ENCODE measurements at places on chromosomes 13 and 19.

- no peak for DNase-seq
These were observed 573 bp upstream of the STARD13 start for GRCh38 chr13:33286128-33286527.

DNA sequence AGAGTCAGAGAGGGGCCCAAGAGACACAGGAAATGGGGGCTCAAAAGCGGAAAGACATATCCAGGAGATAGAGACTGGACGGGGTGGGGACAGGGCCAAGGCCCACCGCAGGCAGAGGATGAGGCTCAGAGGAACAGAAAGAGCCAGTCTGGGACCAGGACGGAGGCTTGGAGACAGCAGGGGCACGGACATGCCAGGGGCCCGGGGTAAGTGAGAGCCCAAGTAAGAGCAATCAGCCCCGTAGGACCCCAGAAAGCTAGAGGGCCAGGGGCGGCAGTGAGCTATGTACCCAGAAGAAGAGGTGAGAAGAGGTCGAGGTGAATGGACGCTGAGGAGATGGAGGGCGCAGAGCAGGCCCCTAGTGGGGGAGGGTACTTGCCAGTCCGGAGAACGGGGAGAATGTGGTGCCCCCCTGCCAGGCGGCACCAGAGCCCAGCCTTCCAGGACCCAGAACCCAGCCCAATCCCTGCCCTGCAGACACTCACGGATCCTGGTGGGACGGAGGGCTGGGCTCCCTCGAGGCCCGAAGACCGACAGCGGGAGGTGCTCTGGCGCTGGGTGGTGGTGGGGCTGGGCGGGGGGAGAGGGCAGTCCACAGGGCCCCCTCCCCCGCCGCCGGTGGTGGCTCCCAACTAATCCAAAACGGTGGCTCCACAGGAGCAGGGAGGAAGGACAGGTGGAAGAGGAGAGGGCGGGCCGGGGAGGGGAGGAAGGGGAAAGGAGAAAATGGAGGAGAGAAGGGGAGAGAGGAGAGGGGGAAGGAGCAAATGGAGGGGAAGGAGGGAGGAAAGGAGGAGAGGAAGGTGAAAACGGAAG lies 1.0 kb downstream of the GRIK5 start:
- DNase-seq, result no peak

DNA sequence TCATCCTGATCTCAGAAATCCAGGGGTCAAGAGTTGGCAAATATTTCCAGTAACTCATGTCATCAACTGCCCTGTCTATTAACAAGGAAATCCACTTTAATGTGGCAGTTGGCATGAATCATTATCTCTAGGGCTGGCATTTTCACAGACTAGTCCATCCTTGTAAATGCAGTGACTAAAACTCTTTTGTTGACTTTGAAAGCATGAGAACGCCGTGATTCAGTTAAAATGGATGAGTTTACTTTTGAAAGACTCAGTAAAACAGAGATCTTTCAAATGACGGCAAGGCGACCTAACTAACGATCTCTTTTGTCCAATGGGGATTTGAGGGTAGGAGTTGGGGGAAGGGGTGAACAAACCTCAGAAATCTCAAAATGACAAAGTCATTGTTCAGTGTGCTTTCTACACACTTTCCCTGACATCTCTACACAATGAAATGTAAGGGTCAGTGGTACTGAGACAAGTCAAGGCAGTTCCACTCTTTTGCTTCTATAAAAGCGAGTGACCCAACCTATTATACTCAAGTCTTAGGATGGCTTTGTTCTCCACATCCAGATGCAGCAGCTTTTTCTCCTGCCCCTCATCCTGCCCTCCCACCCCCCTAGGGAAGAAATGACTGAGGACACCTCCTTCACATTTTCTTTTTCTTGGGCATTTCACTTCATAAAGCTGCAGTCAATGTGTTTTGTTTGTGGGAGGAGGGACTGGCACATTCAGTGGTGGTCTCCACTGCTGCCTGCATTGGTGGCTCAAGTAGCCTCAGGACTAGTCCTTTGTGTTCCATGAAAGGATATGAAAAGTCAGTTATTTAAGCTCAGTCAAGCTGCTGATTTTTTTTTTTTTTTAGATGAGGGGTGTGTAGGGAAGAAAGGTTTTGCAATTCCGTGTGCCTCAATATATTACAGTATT lies 200.5 kb downstream of the ABCC4 start:
- no peak for DNase-seq

DNA sequence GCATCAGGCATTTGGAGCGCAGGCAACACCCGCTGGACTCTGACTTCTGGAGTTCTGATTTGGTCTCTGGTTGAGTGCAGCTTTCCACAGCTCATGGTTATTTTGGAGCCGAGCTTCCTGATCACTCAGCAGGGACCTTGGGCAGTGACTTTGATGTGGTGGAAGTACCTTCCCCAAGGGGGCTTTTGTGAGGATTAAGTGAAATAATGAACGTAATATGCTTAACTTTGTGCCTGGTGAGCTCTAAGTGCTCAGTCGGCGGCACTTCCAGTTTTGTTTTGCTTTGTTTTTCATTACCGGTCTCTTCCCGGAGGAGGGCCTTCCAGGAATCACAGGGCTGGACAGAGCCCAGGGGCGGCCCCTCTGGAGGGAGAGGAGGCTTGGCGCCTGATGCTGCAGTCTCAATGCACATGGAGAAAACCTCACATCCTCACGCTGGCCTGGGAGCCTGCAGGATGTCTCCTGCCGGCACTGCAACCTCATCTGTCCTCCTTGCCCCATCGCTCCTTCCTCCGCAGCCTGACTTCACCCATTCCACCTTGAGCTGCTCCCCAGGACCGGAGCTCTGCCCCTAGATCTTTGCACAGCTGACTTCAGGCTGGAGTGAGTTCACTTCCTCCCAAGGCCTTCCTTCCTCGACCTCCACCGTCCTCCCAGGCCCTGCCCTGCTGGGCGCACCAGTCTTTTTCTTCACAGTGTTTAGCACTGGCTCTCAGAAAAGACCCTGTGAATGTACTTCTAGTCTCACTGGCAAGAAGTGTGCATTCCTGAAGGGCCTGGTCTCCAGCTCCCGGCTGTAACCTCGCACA lies 1.5 kb downstream of the PLEKHF1 start:
- no peak for DNase-seq

DNA sequence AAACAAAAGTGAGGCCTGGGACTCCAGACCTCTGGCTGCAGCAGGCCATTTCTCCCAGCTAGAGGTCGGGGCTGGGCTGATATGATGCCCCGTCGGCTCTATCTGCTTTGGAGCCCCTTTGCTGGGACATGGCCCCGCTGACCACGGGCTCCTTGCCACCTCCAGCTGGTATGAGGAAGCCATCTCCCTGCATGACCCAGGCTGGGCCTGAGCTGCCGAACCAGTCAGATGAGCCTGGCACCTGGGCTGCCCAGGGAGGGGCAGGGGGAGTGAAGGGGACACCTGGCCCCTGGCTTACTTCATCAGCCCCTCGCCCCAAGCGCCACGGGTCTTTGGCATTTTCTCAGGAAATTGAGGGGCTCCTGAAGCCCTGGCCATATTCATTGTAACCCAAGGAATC lies 7.8 kb downstream of the ZSWIM4 start:
- DNase-seq, result no peak

Measured in CD4-positive, CD25-positive, alpha-beta regulatory T cell (primary cell).